ENCODE measurements at places on chromosomes 6 and 20.

GRCh38 chr6:96787846-96788580 is 49.3 kb downstream of the GPR63 start:
- DNase-seq, result no peak

GRCh38 chr20:18853946-18854646 is 40.5 kb downstream of the SCP2D1 start:
- no peak for DNase-seq

DNA sequence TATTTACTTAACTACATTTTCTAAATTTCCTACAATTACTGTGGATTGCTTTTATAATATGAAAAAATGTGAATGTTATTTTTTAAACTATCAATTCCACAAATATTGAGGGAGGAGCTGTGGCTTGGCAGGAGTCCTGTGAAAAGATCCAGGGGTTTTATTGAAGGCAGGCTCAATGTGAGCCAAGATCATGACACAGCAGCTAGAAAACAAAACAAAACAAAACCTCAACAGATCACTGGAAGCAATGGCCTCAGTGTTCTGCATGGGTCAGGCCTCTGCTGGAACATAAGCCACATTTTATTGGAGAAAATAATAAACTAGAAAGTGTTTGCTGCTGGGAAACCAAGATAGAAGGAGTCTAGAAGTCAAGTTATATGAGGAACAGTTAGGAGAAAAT is 19.4 kb upstream of the RCAN2 start:
- DNase-seq, result peak; percentile 55

DNA sequence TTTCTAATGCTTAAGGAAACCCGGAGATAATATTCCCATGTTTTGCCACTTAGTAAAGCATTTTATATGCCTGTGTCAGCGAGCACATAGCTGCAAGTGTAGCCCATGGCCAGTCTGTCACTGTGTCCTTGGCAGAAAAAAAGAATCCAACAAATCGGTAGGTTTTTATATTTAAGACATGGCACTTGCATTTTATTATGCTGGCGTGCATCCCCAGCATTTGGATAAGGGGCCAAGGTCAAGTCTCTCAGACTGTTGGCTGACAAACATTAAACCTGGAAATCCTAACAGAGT is 1.2 kb upstream of the ZNF184 start:
- DNase-seq, result no peak

- no peak for DNase-seq
Measured at GRCh38 chr6:13397359-13398068, 69.2 kb upstream of the TBC1D7 start.
